DMS79 treated with DMSO at 0.1 percent for 48 hours (cell line): ENCODE measurements at places on chromosomes 2 and 18.

- no peak for DNase-seq
Measured at GRCh38 chr2:41293491-41293890, 754.3 kb upstream of the PKDCC start.

GRCh38 chr2:215664847-215665525 is 229.1 kb upstream of the FN1 start:
- DNase-seq: no peak

GRCh38 chr2:10301941-10302478 is 694 bp upstream of the HPCAL1 start:
- DNase-seq: no peak

DNA sequence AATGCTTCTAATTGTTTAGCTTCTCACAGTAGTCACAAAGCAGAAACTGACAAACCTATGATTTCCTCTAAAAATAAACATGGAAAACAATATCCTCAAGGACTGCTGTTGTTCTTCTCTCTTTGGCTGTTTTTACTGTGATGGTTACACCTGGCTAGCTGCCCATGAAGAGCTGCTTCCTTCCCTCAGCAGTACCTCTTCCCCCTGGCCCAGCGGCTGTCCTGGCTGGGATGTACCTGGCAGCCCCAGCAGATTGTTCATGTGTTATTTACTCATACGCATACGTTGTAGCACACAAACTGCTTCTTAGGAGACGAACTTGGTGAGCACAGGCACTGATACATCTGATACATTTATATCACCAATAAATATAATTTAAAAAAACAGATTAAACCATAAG is 27.4 kb downstream of the NEMP2 start:
- DNase-seq: peak; percentile 54

DNA sequence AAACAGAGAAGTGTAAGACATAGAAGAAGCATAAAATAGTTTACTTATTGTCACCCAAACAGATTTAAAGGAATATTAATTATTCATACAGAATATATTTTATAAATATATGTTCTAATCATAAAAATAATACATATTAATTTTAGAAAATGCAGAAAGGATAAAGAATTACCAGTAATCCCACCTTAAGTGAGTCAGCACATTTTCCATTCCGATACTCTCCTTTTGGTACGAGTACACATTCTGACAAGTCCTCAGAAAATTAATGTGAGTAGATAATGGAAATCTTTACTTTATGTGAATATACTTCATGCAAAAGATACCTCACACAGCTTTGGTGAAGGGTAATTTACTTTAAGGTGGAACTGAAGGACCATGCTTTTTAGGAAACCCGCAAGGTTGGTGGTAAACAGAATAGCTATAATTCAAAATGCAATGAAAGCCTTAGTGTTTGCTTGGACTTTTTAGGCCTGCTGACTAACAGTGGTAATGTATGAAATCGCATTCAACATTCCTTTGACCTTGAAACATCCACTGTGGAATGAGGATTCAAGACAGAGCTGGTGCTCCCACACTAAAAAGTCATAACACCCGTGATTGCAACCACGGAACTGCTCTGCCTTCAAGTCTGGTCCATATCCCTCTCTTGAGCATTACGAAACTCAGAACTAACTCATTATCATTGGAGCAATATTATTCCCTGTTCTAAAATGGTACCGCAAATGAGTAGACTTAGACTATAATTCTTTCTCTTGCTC is 28.1 kb upstream of the HTR2B start:
- DNase-seq: no peak

DNA sequence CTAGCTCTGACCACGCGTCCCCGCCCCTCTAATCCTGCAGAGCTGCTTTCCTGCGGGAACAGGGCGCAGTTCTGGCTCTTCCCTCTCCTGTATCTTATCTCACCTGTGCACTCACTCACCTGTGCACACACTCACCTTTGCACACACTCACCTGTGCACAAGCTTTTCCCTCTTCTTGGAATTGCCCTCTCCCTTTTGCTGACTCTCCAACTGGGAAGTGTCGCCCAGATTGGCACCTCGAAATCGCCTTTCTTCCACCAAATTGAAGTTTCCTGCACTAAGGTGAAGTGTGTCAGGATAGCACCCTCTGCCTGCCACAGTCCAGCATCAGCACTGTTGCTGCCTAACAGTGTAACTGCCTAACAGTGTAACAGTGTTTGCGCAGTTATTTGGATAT is 566 bp upstream of the CMPK2 start:
- DNase-seq: peak; percentile 48

DNA sequence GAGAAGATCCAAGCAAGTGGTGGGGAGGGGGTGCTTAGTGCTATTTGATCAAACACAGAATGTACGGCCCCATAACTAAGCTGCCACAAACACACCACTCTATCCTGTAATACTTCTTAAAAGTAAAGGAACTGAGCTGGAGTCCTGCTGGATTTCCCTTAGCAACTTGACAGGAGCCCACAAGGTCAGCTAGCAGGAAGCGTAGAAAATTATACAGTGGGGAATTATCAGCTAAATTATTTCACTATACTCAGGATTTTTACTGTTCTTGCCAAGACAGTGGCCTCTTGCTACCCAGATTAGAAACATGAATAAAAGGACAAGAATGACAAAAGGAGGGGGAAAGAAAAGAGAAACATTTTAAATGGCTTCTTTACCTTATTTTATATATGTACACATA is 217.1 kb downstream of the ZNF521 start:
- DNase-seq: no peak

DNA sequence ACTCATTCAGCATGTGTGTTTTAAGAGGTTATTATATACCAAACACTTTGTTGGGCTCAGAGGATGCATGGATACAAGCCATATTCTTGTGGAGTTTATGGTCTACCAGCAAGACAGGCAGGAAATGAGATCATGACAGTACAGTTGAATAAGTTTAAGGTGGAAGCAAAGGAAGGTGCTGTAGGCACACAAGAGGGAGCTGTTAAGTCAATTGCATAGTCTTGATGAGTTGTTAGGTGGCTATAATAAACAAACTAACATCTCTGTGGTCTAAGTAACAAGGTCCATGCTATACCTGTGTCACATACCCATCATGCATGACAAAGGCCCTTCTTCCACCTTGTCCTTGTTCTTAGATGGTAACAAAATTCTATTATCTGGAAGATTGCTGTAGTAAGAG is 538.3 kb downstream of the CNTNAP5 start:
- DNase-seq: no peak

- DNase-seq: no peak
Measured at GRCh38 chr2:95316466-95317122, 19.4 kb downstream of the KCNIP3 start.

GRCh38 chr2:128692895-128693742 is 374.5 kb upstream of the HS6ST1 start:
- no peak for DNase-seq

DNA sequence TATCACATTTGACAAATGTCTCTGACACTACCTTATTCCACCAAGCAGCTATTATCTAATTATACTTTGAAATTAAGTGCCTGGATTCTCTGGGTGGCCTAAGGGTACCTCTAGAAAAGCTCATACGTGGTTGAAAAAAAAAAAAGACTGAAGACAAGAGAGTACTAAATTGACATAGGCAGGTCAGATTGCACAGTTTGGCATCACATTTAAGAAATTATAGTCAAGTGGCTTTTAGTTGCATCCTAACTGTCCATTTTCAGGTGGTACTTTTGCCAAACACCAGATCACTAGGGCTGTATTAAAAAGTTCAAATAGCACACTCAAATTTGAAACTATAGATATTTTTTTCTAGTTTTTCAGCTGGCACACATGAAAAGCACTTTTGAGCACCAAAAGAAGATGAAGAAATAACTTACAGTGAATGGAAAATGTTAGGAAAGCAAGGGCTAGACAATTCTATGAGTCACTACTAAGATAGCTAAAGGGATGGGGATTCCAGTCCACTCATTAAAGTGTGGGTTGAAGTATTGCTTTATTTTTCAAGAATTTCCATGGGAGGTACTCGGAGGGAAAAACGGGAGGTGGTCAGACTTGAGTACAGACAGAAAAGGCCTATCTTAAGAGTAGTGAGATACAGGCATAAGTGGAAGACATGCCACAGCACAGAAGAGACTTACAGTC is 106.5 kb upstream of the COL5A2 start:
- DNase-seq: no peak

- no peak for DNase-seq
Measured at GRCh38 chr2:20585359-20585709, 65.6 kb downstream of the HS1BP3 start.

- no peak for DNase-seq
Measured at GRCh38 chr2:128978212-128978611, 659.5 kb upstream of the HS6ST1 start.

DNA sequence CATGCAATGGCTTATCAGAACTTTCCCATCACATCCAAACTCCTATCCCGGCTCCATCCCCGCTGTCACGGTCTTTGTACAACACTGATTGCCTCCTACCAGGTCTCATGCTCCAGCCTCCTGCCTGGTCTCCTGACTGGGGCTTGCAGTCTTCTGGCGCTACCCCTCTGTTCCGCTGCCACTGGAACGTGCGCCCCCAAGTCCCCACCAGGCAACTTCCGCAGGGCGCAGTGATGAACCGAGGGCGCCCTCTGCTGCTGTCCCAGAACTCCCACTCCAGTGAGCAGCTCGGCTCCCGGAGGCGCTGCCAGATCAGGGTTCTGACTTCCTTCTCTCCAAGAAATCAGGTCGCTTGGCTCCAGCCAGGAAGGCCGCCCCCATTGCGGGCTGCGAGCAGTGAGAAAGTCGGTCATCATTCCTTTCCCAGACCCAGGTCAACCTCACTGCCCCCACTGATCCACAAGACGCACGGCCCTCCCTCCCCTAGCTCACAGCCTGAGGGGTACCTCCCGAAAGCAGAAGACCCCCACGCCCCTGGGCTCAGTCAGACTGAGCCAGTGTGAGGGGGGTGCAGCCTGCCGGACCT is 43.9 kb upstream of the RAB11FIP5 start:
- DNase-seq: peak; percentile 4

- no peak for DNase-seq
Measured at GRCh38 chr18:79511671-79512301, 116.1 kb downstream of the NFATC1 start.

DNA sequence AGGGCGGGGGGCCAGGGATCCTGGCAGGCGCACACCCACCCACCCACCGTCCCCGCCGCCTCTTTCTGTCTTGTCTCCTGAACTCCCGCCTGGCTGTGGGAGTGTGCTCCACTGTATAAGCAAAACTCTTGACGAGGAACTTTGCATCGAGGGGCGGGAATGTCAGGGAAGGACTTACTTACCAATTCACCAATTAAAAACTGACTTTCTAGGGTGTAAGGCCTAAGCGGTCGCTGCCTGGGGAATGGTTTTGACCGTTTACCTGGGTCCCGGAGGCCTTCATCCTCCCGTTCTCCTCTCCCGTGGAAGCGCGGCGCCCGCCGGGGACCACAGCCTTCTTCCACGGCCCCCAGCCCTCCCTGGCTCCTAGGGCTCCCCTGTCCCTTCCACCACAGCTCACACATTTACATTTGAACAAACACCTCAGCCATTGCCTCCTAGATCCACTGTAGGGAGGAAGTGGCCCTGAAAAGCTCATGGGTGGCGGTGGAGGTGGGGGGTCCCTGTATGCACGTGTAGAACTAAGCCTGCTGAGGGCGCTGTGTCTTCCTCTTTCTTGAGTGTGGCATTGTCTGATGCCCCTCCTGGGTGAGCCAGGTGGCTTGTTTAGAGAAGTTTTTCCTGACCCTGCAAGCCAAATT is 8.9 kb downstream of the ASIC4 start:
- no peak for DNase-seq

DNA sequence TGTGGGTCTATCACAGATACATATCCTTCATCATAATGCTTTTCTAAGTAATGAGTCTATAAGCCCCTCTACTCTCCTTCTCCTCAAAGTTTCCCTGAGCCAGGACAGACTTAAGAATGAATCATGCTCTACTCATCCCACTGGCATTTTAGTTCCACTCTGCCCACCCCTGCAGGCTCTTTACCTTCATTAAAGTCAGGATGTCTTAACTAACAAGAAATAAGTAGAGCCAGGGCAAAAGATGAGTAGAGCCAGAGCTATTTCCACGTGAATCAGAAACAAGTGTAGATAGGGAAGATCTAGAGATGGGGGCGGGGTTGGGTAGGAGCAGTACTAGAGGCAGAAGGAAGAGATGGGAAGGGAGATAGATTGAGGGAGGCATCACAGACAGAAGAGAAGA is 790.5 kb downstream of the RNF144A start:
- DNase-seq: no peak

DNA sequence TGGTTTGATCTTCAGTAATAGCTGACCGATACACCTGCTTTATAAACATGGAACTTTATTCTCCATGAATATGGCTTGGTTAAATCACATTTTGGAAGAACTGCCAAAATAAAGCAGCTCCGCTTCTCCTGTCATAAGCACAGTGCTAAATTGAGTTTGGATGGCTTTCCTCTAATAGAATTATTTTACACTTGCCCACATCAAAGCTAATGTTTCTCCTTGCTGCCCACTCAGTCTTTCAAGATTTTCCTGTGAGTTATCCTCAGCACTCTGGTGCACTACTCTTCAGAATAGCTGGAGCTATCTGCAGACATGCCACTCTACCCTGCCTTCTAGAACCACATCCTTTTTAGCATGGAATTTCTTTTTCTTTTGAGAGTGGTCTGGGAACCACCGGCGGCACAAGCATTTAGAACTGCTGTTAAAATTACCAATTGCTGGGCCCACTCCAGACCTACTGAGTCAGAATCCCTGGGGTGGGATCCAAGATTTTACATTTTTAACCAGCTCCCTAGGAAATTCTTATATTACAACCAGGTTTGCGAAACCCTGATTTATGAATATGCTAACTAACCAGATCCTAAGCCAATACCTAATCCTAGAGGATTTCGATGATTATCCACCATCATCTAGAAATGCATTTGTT is 283.3 kb downstream of the AFF3 start:
- DNase-seq: no peak

DNA sequence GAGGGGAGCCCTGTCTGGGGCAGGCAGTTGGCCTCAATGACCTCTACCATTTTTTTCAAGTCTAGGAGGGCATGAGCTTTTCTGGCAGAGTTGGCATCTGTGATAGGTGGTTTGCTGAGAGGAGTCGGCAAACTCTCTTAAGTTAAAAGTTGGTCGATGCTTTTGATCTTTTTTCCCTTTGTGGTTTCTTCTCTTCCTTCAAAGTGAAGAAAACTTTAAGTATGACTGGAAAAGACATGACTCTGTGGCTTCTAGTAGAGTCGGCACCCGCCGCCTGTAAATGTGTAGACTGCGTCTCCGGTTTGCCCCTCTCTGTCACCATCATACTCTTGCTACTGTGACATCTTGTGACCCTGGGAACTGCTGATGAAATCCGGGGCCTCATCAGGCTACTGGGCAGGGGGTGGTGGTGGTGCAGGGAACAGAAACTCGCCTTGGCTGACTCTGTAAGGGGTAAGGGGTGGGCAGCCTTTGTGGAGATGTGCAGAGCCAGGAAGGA is 21.1 kb downstream of the INPP5D start:
- no peak for DNase-seq

- no peak for DNase-seq
Measured at GRCh38 chr2:235643680-235644511, 150.1 kb downstream of the AGAP1 start.

DNA sequence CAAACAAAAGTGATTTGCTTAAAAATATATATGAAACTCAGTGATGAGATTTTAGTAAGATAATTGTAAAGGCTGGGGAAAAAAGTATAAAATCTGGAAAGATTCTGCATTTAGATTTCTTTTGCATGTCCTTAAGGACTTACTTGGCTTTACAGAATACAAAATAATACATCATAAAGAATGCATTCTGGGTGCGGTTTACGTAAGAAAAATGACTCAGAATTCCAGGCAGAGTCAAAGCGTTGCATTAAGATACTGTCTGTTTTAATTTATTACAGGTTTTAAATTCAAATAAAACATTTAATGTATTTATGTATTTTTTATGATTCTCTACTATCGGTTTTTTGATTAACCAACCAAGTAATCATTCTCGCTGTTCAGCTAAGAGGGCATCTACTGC is 178.0 kb downstream of the SH3BP4 start:
- DNase-seq: no peak

GRCh38 chr2:10883801-10884478 is 27.8 kb upstream of the KCNF1 start:
- DNase-seq: no peak
